ENCODE measurements at places on chromosomes 12 and 14.

GRCh38 chr14:64733899-64734298, 29.7 kb downstream of the PLEKHG3 start:
- DNase-seq, result no peak

- DNase-seq, result no peak
These were observed 58.8 kb downstream of the GALC start for GRCh38 chr14:87934185-87934584.

DNA sequence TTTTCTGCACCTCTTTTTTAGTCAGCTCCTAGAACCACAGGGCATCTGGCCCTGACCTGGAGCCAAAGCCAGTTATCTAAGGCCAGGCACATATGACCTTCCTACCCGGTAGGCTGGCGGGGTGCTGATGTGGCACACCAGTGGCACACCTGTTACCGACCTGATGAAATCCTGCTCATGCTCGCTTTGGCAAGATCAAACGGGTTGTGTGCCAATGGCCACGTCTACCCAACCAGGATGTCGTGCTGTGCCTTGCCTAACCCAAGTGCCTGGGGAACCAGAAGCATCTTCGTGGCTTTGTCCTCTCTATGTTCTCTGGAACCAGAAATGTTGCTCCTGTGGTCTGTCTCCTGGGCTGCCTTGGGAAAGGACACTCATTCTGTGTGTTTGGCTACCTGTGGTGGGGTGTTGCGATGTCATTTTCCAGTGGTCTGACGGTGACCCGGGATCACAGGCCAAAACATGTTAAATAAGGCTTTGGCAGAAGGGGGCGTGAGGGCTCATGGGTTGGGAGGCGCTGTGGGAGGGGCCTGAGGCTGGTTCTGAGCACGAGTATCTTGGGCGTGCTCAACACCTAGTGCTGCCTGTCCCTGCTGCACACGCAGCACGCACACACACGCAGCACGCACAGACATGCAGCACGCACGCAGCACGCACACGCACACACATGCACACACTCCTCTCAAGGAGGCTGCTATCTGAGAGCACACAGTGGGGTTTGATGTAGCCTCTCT, 27.9 kb downstream of the CCNK start:
- no peak for DNase-seq

DNA sequence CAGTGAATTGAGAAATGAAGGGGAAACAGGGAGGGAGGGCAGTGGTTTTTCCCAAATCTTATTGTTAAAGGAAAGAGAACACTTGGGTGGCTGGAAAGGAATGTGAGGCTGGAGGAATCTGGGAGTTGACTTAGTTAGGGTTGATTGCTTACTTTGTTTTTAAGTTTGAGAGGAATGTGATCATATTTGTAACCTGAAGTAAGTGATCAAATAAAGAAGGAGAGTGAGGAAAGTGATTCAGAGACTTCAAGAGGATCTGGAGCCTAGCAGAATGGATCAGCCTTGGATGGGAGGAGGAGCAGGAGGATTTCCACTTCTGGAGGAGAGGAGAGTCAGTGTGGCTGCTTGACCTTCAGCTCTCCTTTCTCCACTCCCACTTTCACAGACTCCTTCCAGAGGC, 6.0 kb upstream of the LRP6 start:
- no peak for DNase-seq

DNA sequence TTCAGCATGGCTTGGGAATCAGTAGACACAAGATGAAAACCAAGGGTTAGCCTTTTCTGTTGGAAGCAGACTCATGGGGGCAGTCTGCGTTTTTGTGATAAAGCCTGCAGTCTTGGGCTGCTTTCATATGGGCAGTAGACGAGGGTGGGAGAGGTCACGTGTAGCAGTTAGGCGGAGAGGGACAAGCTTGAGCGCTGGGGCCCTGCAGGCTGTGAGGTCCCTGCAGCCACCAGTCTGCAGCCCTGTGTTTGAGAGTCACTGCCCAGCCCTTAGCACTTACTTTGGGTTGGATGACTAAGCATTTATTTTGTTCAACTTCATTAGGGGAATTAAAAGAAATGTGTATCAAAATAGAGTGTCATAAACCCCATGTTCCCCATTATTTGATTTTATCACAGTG, 37.2 kb downstream of the EP400 start:
- DNase-seq, result no peak

DNA sequence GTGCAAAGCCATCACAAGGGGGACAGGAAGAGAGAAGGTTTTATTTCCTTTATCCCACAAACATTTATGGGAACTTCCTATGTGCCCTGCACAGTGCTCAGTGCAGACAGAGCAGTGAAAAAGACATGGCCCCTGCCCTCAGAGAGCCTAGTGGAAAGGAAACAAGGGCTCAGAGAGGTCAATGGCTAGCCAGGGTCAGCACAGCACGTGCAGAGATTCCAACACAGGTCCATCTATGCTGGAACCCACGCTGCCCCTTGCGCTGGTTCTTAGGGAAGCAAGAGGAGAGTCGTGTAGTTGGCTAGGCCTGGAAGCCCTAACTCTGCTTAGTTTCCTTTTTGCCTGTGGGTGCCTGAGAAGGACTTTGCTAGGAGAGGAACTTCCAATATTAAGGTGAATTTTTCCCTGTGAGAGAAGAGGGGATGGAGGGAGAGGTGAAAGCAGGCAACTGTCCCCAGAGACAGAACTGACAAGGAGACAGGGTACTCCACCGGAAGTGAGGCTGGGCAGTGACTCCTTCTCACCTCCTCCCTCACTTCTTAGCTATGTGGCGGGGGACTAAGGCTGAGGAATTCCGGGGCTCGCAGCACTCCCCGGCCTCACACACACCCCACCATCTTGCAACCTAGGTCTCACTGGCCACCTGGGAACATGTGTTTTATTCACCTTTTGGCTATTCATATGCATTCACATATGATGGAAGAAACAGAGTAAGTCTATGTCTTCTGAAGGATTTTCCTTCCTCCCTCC, 12.1 kb upstream of the GPX2 start:
- DNase-seq, result no peak

GRCh38 chr12:101108130-101108529, 101.9 kb downstream of the SLC5A8 start:
- no peak for DNase-seq

GRCh38 chr12:69254046-69254445, 14.7 kb downstream of the CPSF6 start:
- DNase-seq, result no peak

DNA sequence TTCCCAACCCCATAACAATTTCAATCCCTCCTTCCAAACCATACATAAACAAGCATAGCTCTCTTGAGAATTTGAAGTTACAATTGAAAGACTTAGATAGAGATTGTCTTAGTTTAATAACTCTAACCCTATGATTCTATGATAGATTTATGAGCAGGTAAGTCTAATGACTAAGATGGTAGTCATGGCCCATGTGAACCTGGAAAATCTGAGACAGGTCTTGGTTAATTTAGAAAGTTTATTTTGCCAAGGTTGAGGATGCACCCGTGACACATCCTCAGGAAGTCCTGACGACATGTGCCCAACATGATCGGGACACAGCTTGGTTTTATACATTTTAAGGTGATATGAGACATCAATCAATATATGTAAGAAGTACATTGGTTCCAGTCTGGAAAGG, 248.8 kb downstream of the KCNH5 start:
- DNase-seq, result no peak

- DNase-seq, result no peak
These were observed 507.1 kb downstream of the DIO2 start for GRCh38 chr14:79704041-79704807.

DNA sequence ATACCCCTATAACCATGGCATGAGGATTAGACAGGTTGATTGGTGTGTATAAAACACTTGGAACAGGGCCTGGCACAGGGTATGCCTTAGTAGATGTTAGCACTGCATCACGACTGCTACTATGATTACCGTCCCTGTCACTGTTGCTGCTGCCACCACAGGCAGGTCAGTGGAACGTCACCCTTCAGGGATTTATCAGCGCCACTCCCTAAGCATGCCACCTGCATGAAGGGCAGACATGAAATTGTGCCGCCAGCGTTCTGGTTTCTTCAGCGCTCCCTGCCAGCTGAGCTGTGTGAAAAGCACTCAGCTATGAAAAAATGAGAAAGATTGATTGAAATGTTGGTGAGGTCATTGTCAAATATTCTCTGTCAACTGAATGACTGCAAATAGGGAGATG, 477.0 kb downstream of the DPF3 start:
- DNase-seq, result no peak

- no peak for DNase-seq
These were observed 286.8 kb downstream of the AEBP2 start for GRCh38 chr12:19726122-19726521.

GRCh38 chr14:53180272-53181221, 27.4 kb upstream of the DDHD1 start:
- DNase-seq, result peak; percentile 8

- no peak for DNase-seq
These were observed 66.2 kb upstream of the PTGR2 start for GRCh38 chr14:73785336-73785833.

GRCh38 chr14:49549881-49550280, 36.3 kb downstream of the RPS29 start:
- DNase-seq, result no peak

GRCh38 chr12:100717733-100718067, 76.9 kb upstream of the ANO4 start:
- no peak for DNase-seq

DNA sequence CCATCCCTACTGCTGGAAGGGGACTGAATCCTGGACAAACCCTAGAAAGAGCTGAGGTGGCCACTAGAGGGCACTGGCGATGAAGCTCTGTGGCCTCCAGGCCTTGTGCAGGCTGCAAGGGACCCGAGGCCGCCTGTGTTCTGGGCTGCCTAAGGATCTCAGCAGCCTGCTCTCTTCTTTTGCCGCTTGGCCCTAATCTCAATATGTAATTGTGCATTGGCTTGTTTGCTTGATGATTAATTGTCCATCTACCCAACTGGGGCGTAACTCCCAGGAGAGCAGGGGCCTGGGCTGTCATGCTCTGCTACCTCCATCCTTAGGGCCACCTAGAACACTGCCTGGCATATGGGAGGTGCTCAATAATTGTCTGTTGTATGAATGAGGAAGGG, 73.8 kb downstream of the SYNE3 start:
- peak; percentile 85 for DNase-seq

DNA sequence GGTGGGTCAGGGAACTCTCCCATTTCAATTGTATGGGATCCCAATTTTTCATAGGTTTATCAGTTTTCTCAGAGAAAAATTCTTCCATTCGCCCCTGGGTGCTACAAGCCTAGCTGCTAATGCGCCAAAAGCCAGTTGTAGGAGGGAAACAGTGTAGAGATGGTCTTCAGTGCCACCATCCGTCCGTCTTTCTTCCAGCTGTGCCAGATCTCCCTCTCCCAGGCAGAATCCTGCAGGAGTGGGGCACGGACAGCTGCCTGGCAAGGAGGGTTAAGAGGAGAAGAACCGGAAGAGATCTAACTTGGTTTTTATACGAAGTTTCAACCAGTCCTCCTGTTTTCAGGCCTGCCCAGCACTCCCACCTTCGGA, 38.9 kb upstream of the FUT8 start:
- no peak for DNase-seq
